WERI-Rb-1 (cell line): ENCODE measurements at places on chromosomes 7 and 10.

- no peak for DNase-seq
Observed at GRCh38 chr10:103715430-103715829, 139.9 kb downstream of the SH3PXD2A start.

GRCh38 chr7:19107356-19108146, 9.9 kb downstream of the TWIST1 start:
- DNase-seq = no peak

DNA sequence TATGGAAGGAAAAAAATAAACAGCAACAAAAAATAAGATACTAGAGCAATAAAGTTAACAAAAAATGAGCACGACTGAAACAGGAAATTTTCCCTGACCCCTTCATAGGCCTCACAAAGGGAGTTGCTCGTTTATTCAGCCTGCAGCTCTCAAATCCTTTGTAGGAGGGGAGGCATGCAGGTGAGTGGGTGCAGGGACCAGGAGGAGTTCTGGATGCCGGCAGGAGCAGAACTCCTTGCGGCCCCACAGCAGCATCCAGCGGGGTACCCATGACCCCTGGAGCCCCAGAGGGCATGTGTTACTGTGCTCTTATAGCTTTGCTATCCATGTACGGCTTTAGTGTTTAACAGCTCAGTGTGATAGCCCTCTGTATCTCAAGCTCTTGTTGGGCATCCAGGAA, 5.8 kb downstream of the TAS2R39 start:
- DNase-seq = no peak

GRCh38 chr7:74029089-74029785, 1.3 kb downstream of the ELN start:
- DNase-seq = no peak

DNA sequence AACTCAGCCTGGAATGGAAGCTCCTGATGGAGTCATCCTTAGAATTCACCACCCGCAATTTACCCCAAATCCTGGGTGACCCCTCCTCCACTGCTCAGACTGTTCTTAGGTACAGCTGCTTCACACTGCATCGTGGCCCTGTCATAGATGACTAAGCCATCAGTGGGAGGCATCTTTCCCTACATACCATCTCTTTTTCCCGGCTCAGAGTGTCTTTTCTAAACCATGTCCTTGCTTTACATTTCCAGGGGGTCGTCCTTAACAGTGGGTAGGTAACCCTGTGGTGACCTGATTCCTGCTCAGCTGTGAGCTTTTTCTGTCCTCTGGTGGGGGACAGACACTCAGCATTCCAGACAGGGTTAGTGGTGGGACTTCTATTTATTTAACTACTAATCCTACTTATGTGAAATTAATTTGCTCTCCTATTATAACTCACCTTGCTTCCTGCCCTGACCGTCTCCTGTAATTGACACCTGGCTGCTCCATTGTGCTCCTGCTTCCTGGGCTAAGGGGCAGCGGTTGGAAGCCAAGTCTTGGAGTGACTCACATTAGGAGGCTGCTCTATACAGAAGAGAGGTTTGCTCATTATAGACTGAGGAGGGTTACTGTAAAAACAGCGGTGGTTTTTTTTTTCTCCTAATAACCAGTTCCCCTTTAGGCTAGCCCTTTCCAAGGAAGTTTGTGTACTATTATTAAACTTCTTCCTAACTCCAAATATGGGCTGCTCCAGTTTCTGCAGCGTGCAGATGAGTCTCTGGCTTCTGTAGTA, 40.6 kb downstream of the PYROXD2 start:
- no peak for DNase-seq

DNA sequence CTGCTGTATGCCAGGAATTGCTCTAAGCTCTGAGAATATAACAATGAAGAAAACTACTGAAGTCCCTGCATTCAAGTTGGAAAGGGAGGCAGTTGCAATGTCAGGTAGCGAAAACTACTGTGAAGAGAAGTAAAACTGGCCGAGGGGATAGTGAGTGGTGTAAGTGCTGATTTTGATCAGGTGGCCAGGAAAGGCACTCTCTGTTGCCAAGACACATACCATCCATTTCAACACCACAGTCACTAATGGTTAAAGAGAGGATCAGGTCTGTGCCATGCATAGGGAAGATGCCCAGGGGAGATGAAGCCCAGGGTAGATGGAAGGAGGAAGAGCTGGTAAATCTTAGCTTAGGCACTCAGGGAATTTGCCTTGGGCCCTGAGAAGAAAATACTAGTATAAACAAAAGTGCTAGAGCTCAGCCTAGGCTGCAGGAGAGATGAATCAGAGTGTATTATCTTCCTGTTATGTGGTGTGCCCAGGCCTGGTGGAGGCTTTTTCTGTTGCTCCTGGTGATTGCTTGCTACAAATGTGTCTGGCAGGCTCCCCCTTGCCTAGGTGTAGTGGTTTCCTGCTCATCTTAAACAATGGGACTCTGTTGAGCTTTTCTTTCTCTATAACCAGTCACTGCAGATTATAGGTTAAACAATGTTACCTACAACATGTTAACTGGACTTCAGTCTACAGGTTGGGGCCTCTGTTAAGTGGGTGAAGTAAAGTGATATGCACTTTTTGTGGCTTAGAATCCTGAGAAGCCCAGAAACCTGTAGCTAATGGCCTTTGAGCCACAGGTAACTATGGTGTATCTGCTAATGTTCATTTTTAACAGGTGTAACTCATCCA, 125.5 kb downstream of the LRRC4 start:
- DNase-seq = no peak

DNA sequence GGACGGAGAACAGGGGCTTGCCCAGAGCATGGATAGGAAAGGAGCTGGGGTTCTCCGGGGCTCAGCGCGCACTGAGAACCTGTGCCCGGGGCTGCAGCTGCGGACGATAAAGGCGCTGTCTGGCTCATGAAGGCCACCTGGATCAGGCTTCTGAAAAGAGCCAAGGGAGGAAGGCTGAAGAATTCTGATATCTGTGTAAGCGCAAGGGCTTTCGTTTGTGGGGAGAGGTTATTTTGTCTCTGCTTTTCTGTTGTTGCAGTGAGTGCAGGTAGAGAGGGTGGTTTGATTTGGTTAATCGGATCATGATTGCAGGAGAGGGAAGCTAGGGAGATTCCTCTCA, 250.5 kb downstream of the NSUN6 start:
- DNase-seq = peak; percentile 29

DNA sequence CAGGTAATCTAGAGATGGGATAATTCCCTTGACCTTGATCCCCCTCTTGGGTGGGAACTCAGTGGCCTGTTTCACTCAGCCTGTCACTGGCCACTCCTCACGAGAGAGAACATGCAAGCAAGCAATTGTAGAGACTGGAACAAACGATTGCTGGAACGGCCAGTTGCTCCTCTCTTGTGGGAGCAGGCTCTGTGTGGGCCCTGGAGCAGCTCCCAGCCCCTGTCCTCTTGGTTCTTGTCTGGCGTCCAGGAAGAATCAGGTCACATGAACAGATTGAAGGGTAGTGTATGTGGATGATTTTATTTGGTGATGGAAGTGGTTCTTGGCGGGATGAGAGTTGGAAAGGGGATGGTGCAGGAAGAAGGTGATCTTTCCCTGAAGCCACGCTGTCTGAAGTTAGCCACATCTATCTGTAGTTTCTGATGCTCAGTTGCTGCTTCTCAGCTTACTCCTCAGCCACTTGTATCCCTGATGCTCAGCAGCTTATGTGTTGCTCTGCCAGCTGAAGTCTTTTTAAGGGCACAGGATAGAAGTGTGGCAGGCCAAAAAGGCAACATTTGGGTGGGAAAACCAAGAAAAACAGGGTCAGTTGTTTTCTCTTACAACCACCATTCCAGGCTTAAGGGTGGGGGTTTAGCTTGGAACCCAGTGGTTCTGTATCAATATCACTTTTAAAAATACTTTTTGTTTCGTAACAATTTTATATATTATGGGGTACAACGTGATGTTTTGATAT, 15.9 kb downstream of the RNF133 start:
- DNase-seq = no peak

GRCh38 chr10:72875250-72876055, 18.1 kb upstream of the OIT3 start:
- DNase-seq = no peak

DNA sequence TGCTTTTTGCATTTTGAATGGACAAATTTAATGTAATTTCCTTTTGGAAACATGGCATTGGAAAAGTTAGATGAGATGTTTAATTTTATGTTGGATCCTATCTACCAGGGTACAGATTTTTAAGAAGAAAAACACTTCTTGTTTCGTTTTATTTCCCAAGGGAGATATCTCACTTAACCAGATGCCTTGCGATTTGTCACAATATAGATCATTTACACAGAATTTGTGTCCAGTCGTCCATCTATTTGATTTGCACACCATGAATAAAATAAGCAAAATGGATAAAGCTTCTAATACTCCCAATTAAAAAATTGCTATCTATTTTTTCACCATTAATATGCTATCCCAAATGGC, 25.7 kb downstream of the HDAC9 start:
- no peak for DNase-seq

GRCh38 chr7:26200038-26200443, 505 bp downstream of the HNRNPA2B1 start:
- peak; percentile 69 for DNase-seq

- DNase-seq = no peak
Observed at GRCh38 chr10:32949221-32949678, 8.8 kb downstream of the ITGB1 start.

- DNase-seq = no peak
Observed at GRCh38 chr7:116368965-116369364, 130.6 kb upstream of the CAV2 start.

DNA sequence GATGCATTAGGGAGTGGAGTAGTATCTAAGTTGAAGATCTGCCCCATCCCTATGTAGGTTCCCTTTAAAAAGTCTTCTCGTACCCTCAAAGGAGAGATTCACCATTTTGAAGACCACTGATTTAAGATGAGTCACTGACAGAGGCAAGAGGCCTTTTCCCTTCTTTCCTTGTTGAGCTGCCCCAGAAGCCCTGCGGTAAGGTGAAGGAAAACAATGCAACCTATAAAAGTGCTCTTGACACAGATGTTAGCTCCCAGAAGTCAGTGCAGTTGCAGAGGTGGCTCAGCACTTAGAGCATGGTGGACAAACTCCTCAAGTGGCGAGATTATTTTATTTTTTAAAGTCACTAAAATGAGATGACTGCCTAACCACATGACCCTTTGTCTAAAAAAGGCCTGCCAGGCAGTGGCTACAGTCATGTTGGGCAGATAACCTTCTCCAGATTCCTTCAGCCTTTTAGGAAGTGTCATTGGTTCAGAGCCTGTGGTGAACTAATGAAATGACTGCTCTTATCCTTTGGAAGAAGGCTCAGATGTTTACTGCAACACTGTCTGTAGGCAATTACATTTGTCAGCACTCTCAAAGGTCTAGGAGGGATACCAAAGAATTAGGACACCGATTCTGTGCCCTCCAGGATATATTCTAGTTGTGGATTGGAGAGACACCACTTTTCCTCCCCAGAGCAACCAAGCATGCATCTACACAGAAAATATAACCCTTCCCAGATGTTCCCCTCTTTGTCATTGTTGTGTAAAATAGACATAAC, 88.7 kb downstream of the ARID5B start:
- no peak for DNase-seq

DNA sequence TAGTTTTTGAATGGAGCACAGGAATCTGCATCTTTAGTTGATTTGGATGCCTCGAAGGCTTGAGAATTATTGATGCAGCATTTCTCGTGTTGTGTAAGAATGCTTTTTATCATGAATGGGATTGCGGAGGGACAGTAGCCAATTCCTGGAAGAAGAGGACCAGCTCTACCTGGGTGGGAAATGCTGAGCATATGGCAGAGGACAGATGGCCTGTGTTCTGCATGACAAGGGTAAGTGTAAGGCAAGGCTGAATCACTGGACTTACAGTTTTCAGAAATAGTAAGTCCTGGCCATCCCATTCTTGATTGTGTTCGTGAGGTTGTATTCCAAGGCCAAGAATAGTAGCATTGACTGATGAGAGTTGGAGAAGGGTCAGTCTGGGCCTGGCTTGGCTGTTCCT, 15.9 kb downstream of the RP9 start:
- peak; percentile 18 for DNase-seq

- no peak for DNase-seq
Observed at GRCh38 chr7:157271991-157272324, 64.8 kb upstream of the DNAJB6 start.

DNA sequence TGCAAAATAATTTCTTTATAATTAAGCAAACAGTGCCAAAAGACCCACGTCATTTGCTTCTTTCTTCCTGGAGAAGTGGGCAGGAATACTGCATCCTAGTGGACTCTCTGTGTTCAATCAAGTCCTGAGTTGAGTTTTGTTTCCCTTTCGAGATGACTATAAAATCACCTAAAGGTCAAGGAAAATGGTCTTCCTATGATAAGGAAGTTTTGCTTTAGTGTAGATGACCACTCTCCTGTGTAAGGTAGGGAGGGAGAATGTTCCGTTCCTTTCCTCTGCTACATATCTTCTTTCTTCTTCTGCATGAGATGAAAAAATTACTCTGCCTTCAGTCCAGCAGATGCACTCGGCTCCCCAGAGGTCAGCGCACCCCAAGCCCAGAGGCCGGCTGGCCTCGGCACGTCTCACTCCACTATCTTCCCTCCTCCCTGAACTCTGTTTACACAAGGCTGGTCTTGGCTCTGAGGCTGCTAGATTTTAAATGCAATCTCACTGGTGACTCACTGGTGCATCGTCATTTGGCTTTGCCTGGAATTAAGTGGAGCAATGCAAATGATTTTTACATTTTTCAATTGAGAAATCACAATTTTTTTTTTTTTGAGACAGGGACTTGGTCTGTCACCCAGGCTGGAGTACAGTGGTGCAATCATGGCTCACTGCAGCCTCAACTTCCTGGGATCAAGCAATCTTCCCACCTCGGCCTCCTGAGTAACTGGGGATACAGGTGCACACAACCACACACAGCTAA, 18.6 kb upstream of the VDAC2 start:
- no peak for DNase-seq

DNA sequence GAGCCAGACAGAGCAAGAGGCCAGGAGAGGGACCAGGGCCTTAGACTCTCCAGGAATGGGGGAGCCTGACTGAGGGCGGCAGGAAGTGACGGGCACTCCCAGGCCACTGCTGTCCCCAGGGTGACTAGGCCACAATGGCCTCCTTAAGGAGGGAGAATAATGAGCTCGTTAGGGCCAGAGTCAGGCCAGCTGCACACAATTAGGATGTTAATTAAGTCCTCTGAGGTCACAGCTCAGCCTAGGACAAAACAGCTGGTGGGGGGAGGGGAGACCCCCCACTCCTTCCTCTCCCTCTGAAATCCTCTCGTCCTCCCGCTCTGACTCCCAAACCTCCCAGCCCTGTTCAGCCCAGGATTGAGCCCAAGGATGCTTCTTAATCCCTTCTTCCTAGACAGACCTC, 143.0 kb downstream of the NEURL1 start:
- DNase-seq = no peak
